ENCODE measurements at places on chromosomes 1 and 21.

- DNase-seq, result peak; percentile 49
Observed at GRCh38 chr1:93707956-93708355, 26.3 kb upstream of the BCAR3 start.

DNA sequence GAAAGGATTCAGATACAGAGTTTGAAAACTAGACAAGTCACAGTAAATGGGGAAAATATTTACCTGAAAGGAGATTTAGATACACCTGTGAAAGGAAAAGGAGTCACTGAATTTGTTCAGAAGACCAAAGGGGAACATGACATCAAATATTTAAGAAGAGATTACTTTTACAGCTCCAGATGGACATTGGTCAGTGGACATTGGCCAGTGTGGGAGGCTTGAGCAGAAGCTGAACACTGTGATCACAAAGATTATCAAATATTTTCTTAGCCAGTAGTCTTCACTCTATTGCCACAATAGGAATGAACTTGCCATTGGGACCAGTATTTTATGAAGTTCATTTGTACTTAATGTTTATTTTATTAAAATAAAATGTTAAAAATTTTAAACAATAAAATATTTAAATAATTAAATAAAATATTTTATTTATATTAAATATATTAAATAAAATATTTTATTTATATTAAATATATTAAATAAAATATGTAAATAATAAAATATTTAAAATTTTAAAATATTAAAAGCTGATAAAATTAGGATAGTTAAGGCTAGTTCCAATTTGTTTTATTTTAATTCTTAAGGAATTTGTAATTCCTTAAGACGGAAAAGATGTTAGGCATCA is 94.3 kb downstream of the CCDC30 start:
- DNase-seq, result no peak

GRCh38 chr21:26297851-26298250 is 127.3 kb upstream of the APP start:
- no peak for DNase-seq

DNA sequence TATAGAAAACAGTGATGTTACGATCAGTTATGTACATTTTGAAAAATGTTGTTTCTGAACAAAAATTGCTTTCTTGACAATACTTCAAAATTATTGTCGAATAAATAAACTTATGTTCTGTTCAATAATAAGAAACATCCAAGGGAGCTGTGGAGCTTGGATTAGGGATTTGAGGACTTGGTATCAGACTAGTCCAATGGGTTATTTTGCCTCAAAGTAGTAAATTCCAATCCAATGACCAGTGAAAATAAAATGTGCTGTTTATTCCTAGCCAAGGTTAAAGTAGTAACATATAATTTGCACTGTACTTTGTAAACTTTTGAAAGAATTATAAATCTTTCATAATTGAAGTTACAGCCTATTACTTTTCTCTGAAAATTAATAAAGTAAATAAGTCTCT is 79.1 kb upstream of the IVNS1ABP start:
- DNase-seq, result no peak

DNA sequence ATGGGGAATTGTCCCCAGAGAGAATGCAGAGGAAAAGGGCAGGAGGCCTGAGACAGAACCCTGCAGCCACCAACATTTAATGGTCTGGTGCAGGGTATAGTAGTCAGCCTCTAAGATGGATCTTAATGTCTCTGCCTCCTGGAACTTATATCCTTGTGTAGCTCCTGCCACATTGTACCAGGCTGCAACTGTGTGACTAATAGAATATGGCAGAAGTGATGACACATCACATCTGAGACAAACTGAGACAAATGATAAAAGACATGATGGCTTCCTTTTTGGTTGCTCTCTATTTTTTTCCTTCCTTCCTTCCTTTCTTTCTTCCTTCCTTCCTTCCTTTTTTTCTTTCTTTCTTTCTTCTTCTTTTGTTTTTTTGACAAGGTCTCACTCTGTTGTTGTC is 37.1 kb upstream of the CYP4B1 start:
- no peak for DNase-seq

All from stimulated activated CD4-positive, alpha-beta T cell treated with anti-CD3 and anti-CD28 coated beads, Interleukin-2, amount 100 ng/mL, for 48 hours (primary cell).